ENCODE measurements at places on chromosomes 6 and 20.

- DNase-seq, result no peak
These were observed 11.9 kb downstream of the TULP4 start for GRCh38 chr6:158324136-158324535.

DNA sequence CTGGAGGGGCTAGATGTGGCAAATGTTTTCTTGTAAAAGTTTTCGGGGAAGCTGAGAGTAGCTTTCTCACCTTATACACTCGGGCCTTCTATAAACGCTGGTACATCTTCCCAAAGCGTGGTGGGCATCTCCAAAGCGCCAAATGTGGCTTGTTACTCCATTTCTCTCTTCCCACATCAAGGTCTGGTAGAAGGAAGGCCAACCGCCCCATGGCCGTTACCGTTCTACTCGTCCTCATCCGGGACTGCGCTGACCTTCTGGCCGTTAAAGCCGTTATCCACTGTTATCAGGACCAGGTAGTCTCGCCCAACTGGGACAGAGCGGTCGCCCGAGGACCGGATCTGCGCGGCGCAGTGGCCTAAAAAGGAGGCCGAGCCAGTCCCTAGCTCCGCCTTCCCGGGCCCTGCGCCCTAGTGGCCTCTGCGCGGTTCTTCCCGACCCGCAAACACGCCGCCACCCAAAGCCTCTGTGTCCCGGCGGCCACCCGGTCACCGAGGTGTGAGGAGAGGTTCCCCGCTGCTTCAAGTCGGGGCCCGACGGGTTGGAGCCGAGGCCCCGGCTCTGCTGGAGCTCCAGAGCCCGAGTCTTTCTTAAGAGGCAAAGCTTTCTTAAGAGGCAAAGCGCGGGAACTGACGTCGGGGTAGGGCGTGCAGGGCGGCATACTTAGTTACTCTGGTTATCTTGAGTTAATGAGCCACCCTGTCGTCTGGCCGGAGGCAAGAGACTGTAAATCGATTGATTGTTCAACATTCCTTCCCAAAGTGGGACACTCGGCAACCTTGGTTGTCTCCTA lies 90.5 kb downstream of the GPX5 start:
- DNase-seq, result no peak

- peak; percentile 60 for DNase-seq
These were observed 131.7 kb downstream of the PLCB4 start for GRCh38 chr20:9200620-9201019.

DNA sequence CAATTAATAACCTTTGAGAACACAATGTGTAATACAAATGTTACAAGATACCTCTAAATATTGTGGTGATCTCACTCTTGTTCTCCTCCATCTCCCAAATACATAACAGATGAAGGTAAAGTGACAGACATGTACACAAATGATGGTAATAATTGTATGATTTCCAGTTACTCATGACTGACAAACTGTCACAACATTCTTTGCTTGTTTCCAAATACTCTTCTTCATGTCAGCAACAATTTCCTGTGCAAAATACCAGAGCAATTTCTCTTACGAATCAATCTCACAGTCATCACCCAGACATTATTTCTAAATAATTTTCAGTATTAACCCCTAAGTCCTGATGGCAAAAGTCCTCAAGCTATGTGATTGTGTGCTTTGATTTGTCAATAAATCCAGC lies 92.9 kb downstream of the RPS12 start:
- no peak for DNase-seq

Measured in LoVo (cell line).